CD4-positive, alpha-beta T cell treated with Interleukin-4 for 1 hour (primary cell): ENCODE measurements at places on chromosomes 12 and 14.

GRCh38 chr14:44712024-44712815 is 205.1 kb upstream of the FSCB start:
- DNase-seq, result no peak

DNA sequence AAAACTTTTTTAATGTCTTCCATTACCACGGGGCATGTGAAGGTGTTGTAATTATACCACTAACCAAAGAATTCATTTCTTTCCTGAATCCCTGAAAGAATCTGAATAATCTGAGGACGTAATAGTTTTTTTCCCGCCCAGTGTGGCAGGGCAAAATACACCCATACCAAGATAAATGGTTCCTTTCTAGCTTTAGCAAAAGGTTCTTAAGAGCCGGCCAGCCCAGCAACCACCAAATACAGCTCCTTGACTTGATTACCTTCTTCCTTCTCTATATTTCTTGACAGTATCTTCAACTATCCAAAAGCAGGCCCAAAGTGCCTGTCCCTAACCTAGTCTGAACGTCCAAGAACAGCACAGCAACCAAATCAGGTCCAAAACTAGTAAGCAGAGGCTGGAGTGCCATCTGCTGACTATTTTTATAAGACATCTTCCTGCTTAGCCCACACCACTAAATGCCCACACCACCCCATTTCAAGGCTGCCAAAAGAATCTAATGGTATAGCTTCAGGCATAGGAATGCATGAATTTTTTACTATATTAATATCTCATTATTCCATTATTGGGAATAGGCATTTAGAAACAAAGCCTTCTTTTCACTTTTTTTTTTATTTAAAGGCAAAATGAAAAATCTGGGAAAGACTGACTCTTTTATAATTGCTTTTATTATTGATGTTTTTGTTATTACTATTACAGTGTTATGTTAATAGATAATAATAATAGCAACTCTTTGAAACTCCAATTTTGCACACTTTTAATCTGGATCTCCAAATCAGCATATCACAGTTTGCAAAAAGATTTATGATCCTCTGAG is 524.4 kb downstream of the MED13L start:
- no peak for DNase-seq

DNA sequence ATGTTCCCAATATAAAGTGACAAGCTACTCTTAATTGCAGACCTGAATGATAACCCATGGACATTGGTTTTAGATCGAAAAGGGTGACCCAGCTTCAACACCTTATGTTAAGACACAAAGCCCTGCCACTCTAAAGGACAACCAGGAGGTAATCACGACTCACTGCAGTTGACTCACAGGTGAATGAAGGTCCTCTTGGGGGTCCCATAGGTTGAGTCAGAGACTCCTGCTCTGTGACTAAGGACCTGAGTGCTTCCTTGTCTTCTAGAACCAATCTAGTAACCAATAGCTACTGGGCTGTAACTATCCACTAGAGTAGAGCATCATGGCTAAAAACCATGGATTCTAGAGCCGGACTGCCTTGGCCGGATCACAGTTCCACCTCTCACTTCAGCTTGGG is 73.8 kb downstream of the KCNK10 start:
- no peak for DNase-seq

DNA sequence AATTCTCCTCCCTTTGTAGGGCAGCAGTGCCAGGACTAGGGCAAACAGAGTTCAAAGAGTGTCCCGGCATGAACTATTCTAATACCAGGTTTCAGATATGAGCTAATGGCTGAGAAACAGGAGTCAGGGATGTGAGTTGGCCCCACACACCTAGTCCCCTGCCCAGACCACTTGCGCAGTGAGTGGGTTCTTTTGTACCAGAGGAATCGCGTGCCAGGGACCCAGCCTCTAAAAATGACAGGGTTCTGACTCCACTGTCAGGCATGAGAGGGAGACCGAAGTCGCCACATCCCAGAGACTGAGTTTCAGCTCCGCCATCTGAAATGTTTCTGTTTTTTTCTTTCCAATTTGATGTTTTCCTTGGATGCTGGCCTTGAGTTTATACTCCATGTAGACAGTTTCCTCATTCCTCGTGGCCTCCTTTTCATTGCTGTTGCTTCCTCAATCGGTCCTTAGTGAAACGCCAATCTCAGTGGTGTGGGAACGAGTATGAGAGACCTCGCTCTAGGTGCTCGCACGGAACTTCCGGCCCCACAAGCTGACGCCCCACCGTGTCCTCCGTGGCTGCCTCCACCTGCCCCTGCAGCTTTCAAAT is 31.5 kb downstream of the FBXL14 start:
- DNase-seq, result no peak

- DNase-seq, result no peak
Measured at GRCh38 chr14:93150227-93151208, 34.2 kb downstream of the MOAP1 start.

GRCh38 chr14:54794159-54794558 is 108.5 kb downstream of the GCH1 start:
- DNase-seq, result no peak

DNA sequence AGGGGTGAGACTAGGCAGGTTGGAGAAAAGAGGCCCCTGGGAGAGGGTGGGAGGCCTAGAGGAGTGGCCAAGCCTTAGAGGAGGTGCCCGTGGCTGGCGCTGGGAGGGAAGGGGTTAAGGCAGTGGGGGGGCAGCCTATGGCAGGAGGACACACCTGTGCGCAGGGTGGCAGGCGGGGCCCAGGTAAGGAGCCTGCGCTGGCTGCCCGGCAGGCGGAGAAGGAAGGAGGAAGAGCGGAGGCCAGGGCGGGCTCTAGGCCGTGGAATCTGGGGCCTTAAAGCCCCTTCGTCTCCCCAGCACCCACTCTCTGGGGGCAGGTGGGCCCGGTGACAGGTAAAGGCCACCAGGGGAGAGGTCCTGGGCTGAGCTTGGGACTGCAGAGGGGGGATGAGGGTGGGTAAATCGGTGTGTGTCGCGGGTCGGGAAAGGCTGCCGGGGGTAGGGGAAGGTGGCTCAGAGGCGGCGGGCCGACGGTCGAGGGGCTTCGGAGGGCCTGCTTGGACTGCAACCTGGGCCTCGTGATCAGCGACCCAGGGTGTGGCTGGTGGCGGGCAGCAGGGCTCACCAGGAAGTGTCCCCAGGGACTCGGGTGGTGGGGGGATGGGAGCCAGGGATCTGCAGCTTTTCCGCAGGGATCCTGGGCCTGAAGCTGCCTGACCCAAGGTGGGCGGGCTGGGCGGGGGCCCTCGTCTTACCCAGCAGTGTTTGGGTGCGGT is 7.3 kb downstream of the PHB2 start:
- no peak for DNase-seq

DNA sequence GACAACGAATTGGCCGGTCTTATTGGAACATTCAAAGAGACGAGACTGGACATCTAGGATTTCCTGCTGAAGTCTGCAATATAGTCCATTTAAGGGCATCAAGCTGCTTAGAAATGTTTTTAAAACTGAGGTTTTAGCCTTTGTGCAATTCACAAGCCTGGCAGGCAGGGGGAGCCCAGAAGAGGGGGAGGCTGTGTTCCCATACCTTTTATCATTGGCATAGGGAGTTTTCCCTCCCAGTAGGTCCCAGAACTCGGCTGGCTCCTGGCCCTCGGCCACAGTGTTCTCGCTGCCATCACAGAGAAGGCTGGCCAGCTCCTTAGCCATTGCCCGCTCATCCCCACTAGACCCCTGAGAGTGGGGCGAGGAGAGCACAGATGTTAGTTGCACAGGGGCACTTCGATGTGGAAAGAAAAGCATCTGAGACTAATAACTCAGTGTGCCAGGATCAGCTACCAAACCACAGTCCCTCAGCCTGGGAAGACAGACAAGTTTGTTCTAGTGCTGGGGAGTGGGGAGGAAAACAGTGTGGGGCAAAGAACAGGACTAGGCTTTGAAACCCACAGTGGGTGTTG is 15.1 kb downstream of the AVIL start:
- peak; percentile 17 for DNase-seq

DNA sequence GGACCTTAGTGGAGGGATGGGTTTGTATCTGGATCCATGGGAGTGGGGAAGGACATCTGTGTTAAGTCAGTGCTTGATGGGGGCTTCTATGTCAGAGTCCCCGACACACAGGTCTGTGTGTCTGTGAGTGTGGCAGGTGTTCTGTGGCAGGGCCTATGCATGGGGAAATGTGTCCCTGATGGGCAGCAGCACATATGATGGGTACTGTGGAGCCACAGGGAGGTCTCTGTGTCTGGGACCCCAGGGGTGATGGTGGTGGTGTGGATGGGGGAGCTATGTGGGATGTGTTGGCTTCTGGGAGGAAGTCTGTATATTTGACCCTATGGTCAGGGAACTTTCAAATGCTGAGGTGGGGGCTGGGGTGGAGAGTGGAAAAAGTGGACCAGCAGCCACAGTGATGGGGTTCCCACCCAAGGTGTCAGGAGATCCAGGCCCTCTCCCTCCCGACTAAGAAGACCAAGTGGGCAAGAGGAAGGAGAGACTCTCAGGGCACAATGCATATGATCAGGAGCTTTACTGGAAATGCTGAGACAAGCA is 16.5 kb downstream of the KRT7 start:
- DNase-seq, result no peak

GRCh38 chr12:86293682-86294240 is 37.6 kb upstream of the MGAT4C start:
- DNase-seq, result no peak
